ENCODE measurements at places on chromosomes 5 and 9. TPM values are rescaled to one million over a fixed set of nuclear protein-coding genes. Genes with fewer than 3 reads are reported as not detected.

Gene FOXI1
- 0.44 TPM for total RNA-seq

Gene ARHGEF39
- total RNA-seq: 34.0 TPM

Gene CCNB1
- total RNA-seq: 262 TPM

Gene PCDHB8
- 7.6 TPM for total RNA-seq

DNA sequence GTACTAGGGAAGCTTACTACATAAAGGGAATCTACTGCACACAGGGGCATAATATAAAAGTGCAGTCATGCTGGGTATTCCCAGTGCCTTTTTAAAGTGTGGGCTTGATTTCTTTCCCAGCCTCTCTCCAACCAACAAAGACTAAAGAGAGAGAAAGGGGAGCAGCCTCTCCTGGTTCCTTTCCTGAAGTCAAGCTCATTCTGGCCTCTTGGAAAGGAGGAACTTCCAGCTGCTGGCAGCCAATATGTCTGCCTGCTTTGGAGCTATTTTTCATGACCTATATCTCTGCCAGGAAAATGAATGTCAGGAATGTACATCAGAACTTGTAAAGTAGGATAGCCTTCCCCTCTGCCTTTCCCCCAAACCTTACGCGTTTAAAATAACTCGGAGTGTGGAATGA lies 57.1 kb downstream of the RAB3C start:
- H3K27ac ChIP-seq: no peak overlapping the region
- H3K4me1 ChIP-seq: no peaks in the 10 kb centered on the region
- H3K27me3 ChIP-seq: peaks cover 4% of the 10 kb centered on the region
- no peaks in the 10 kb centered on the region for H3K36me3 ChIP-seq
- no peak for DNase-seq

DNA sequence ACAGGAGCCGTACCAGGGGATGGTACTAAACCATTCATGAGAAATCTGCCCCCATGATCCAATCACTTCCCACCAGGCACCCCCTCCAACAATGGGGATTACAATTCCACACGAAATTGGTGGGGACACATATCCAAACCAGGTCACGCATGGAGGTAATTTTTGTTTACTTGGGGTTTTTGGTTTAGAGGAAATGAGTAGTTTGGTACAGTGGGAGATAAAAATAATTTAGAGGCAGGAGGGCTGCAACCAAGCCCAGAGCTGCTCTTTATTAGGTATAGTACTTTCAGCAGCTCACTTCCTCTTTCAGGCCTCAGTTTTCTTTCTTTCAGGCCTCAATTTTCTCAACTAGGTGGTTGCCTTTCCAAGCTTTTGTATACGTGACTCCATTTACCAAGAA lies 23.2 kb downstream of the PRUNE2 start:
- no peak overlapping the region for H3K27ac ChIP-seq
- DNase-seq: no peak
- no peaks in the 10 kb centered on the region for H3K4me1 ChIP-seq
- H3K36me3 ChIP-seq: no peaks in the 10 kb centered on the region
- no peak overlapping the region for H3K4me3 ChIP-seq
- H3K27me3 ChIP-seq: no peaks in the 10 kb centered on the region

DNA sequence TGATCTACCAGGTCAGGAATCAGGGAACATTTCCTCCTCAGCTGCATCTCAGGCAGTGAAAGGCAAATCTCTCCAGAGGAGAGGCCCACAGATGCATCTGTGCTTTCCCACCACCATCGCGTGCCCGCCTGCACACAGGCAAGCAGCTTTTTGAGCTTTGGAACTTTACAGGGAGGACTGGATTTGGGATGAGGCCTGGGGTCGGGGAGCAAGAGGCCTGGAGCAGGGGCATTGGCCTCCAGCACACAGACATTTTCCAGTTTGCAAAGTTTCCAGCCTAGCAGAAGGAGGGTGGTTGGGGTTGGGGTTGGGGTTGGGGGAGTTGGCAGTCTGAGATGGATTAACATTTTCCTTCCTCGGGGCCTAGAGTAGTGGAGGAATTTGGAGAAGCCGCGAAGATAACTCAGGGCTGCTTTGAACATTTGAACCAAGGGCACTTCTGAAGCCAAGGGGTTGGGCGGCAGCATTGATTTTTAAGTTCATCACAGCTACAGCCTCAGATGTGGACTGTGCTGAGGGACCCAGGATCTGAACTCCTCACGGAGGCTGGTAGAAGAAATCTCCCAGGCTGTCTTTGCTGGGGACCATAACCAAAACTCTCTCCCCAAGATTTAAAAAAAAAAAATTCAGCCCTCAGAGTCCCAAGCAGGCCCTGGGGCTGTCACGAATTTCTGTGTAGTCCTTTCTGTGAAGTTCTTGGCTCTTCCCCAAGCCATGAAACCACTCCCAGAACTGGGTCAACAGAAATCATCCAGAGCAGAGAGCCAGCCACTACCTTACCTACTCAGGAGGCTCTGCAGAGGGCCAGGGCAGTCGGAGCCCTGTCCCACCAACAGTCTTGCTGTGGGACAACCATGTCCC lies 25.6 kb downstream of the C5orf15 start:
- no peak for DNase-seq
- no peaks in the 10 kb centered on the region for H3K27me3 ChIP-seq
- no peaks in the 10 kb centered on the region for H3K36me3 ChIP-seq

GRCh38 chr9:14156046-14156445 lies 157.9 kb downstream of the NFIB start:
- no peak overlapping the region for H3K27ac ChIP-seq
- no peaks in the 10 kb centered on the region for H3K36me3 ChIP-seq
- no peaks in the 10 kb centered on the region for H3K27me3 ChIP-seq
- no peak overlapping the region for H3K4me3 ChIP-seq
- no peaks in the 10 kb centered on the region for H3K4me1 ChIP-seq

DNA sequence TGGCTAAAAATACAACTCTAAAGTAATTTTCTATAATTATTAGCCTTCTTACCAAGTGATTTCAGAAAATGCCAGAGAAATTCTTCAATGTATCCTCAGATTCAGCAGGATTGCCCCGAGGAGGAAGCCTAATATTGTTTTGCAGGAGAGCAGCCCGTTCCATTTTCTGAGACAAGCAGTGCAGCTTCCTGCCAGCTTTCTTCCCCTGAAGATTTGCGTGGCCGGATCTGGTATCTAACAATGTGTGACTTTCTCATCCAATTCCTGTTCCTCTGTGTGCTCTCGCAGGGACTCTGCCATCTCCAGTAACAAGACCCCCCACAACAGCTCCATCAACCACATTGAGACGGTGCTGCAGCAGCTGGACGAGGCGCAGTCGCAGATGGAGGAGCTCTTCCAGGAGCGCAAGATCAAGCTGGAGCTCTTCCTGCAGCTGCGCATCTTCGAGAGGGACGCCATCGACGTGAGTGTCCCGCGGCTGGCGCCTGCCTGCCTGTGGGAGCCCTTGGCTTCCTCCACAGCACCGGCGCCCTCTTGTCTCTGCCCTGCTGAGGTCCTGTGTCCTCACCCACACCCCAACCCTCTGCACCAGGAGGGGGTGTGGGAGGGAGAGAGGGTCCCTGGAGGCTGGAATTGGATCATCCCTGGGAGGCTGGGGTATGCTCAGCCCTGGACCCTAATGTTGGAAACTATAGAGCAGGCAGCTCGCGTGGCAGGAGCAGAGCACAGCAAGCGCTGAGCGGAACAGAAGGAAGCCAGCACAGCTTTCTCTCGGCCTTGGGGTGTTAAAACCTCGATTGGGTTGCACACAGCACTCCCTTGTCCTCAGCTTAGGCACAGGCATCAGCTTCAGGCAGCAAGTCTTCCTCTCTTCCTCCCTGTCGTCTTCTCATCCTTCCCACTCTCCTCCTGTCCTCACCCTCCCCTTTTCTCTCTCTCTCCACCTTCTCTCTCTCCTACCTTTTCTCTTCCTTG lies 216.2 kb downstream of the TRIO start:
- no peaks in the 10 kb centered on the region for H3K27me3 ChIP-seq
- no peak for DNase-seq
- no peak overlapping the region for H3K4me3 ChIP-seq
- no peaks in the 10 kb centered on the region for H3K4me1 ChIP-seq
- H3K27ac ChIP-seq: no peak overlapping the region

GRCh38 chr9:123828449-123828848 lies 101.5 kb downstream of the DENND1A start:
- no peak overlapping the region for H3K4me3 ChIP-seq
- no peaks in the 10 kb centered on the region for H3K4me1 ChIP-seq
- H3K27me3 ChIP-seq: no peaks in the 10 kb centered on the region

- no peaks in the 10 kb centered on the region for H3K4me1 ChIP-seq
- DNase-seq: no peak
These were observed 25.7 kb upstream of the TNC start for GRCh38 chr9:115143689-115144088.

- H3K4me3 ChIP-seq: no peak overlapping the region
- H3K4me1 ChIP-seq: no peaks in the 10 kb centered on the region
- no peak for DNase-seq
- H3K27me3 ChIP-seq: no peaks in the 10 kb centered on the region
These were observed 738.2 kb downstream of the SEMA5A start for GRCh38 chr5:8807636-8808035.

- no peak overlapping the region for H3K4me3 ChIP-seq
- no peaks in the 10 kb centered on the region for H3K4me1 ChIP-seq
- no peaks in the 10 kb centered on the region for H3K36me3 ChIP-seq
- H3K27me3 ChIP-seq: peaks cover 9% of the 10 kb centered on the region
- no peak overlapping the region for H3K27ac ChIP-seq
These were observed 16.0 kb downstream of the OR13J1 start for GRCh38 chr9:35854091-35854762.

- DNase-seq: no peak
- no peaks in the 10 kb centered on the region for H3K4me1 ChIP-seq
- H3K4me3 ChIP-seq: no peak overlapping the region
These were observed 39.7 kb upstream of the NIPBL start for GRCh38 chr5:36836831-36837230.

GRCh38 chr5:7930011-7930410 lies 61.1 kb downstream of the MTRR start:
- H3K4me1 ChIP-seq: no peaks in the 10 kb centered on the region
- no peaks in the 10 kb centered on the region for H3K27me3 ChIP-seq
- H3K36me3 ChIP-seq: no peaks in the 10 kb centered on the region
- DNase-seq: no peak
- H3K4me3 ChIP-seq: no peak overlapping the region

- no peak overlapping the region for H3K27ac ChIP-seq
- DNase-seq: no peak
- no peak overlapping the region for H3K4me3 ChIP-seq
- H3K27me3 ChIP-seq: no peaks in the 10 kb centered on the region
- no peaks in the 10 kb centered on the region for H3K4me1 ChIP-seq
These were observed 14.2 kb upstream of the CAST start for GRCh38 chr5:96648023-96648422.

GRCh38 chr9:18708429-18708828 lies 234.5 kb downstream of the ADAMTSL1 start:
- H3K4me1 ChIP-seq: no peaks in the 10 kb centered on the region
- no peaks in the 10 kb centered on the region for H3K27me3 ChIP-seq
- no peaks in the 10 kb centered on the region for H3K36me3 ChIP-seq
- DNase-seq: no peak
- H3K4me3 ChIP-seq: no peak overlapping the region

GRCh38 chr9:107174441-107174840 lies 108.6 kb upstream of the RAD23B start:
- no peak overlapping the region for H3K4me3 ChIP-seq
- H3K27me3 ChIP-seq: no peaks in the 10 kb centered on the region
- H3K4me1 ChIP-seq: no peaks in the 10 kb centered on the region
- no peaks in the 10 kb centered on the region for H3K36me3 ChIP-seq
- no peak for DNase-seq

Data from Panc1 (cell line).